Karpas-422 (cell line): ENCODE measurements at places on chromosomes 16 and 17. TPM values are rescaled to one million over a fixed set of nuclear protein-coding genes. Genes with fewer than 3 reads are reported as not detected.

FOXL1 gene
- not detected in 2 replicates for total RNA-seq

TP53TG3B gene
- total RNA-seq, result not detected in 2 replicates

PIK3R6 gene
- not detected in 2 replicates for total RNA-seq

TBC1D3E gene
- total RNA-seq, result not detected in 2 replicates

CLEC10A gene
- total RNA-seq, result not detected in 2 replicates

RABEP1 gene
- total RNA-seq, result 16.2 and 20.3 TPM in 2 replicates

CLEC19A gene
- total RNA-seq, result not detected in 2 replicates

ITGAD gene
- not detected in 2 replicates for total RNA-seq

CMTM1 gene
- 0.61 and 5.8 TPM in 2 replicates for total RNA-seq

- no peak for DNase-seq
Observed at GRCh38 chr17:40697297-40697696, 6.3 kb downstream of the KRT24 start.

- DNase-seq, result no peak
Observed at GRCh38 chr17:57170866-57171265, 85.5 kb upstream of the MSI2 start.

DNA sequence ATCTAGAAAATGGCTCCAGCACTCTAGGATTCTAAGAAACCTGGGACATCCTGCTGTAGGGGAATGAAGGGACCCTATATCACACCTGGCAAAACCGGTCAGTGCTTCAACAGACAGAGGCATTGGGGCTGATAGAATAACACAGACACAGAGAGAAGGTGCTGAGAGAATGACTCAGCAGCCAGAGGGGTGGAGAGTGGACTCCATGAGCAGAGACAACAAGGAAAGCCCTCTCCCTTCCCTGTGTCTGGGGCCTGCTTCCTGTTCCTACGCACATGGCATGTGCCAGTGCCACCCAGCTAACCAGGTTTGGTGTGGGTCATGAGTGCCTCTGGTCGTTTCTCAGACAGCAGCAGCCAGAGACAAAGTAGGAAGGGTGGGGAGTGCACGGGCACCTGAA is 140.3 kb downstream of the CCT6B start:
- DNase-seq, result no peak

DNA sequence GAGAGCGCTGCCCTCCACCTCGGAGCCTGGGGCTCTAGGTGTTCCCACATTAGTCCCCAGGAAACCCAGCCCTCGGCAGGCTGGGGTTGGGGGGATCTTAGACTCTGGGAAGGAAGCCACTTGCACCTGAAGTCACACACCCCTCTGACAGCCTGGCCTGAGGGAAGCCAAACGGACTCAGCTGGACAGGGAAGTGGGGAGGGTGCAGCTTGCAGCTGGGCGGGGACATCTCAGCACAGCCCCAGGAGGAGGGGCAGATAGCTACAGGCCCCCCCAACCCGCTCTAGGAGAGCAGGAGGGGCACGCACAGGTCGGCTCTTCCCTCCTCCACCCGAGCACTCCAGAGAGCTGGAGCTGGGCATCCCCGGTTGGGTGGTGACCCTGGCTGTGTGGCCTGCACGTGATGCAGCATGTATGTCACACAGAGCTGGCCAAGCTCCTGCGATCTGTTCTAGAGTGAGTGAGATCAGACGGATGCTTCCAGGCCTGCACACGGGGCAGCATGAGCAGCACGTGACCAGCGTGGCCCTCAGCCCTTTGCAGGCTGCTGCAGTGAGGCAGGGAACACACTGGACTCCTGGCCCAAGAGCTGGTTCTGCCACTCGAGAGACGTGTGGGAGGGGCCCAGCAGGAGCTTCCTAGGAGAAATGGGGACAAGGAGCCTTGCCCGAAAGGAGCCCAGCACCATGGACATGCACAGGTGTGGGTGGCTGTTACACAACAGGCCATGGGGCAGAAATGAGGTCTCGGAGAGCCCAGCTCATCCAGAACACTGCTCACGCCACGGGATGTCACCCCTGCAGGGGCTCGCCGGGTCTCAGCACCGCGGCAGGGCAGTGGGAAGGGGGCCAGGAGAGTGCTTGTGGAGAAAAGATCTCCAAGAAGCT is 15.4 kb downstream of the KIFC3 start:
- no peak for DNase-seq

DNA sequence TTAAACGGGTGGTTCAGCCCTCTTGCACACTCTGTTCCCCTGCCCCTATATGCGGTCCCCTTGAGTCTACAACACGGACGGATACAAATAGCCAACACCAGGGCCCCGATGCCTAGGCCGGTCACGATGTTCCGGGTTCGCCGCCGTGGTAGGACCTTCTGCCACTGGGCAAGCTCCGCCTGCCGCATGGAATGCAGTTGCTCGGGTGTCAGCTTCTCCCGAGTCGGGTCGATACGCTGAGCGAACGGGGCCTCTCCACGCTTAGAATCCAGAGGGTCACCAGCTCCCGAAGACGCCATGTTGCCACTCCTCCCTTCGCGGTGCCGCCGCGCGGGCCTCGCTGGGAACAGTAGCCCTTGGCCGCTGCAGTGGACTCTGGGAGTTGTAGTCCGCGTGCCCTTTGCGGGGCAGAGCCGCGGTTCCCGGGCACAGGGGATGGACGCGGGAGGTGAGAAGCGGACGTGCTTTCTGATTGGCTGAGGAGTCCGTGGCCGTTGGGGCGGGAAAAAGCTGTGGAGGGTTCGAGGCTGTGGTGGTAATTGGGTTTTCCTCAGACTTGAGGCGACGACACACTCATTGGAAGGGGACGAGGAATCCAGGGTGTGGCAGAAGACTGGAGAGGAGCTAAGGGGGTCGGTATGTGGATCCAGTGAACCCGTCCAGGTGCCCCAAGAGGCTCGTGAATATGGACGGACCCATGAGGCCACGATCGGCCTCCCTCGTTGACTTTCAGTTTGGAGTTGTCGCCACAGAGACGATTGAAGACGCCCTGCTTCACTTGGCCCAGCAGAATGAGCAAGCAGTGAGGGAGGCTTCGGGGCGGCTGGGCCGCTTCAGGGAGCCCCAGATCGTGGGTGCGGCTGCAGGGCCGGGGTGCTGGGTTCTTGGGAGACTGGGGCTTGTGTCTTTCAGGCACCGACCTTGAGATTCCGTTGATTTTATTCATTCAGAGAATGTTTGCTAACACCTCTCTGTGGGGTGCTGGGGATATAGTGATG is at the start of the genes CNTD1 and COA3:
CNTD1 (plus strand) TSS at position 479 of the 998 bp plus-strand sequence; CDS start at position 686, 207 bp downstream.
COA3 (minus strand) TSS at position 322 of the 998 bp plus-strand sequence; CDS start at position 299, 23 bp downstream.
- peak; percentile 92 for DNase-seq

GRCh38 chr17:80538484-80538883 is 6.2 kb upstream of the RPTOR start:
- DNase-seq, result no peak

DNA sequence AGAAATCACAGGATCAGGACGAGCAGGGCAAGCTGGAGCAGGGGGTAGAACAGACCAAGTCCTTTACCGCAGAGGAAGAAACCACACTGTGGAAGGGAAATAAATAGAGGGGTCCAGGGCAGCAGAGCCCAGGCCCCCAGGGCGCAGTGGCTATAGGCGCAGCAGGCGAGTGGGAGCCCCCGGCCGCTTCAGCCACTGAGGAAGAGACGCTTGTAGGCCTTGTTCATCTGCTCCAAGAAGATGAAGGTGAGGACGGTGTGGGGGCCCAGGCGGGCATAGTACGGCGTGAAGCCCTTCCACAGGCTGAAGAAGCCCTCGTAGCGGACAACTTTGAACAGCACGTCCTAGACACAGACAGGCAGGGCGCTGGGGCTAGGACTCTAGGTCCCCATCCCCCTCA is 2.3 kb downstream of the SLC25A11 start:
- no peak for DNase-seq

GRCh38 chr16:17339764-17340541 is 130.8 kb downstream of the XYLT1 start:
- no peak for DNase-seq

DNA sequence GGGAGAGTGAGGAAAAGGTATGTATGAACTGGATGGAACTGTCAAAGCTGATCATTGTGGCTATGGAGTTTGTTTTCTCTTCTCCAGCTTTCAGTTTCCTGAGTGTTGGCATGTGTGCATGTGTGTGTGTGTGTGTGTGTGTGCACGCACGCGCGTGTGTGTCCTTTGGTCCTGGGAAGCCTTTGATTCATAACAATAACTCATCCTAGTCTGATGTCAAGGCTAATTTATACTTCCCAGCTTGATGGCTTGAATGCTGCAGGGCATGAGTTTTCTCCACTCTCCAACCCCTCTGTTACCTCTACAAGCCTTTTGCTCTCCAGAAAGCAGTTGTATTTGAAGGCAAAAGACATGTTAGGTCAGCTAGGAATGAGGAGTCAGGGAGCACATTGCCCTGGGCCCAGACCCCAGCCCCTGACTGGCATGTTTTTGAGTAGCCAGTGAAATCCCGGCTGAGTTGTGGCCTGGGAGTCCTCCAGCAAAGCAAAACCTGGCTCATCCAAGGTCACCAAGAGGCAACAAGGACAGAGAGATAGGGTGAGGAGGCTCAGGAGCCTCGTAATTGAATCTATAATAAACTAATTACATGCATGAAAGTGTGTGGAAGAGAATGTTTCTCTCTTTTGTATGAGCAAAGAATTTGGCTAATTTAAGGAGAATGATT is 8.9 kb upstream of the CDC42EP4 start:
- DNase-seq, result no peak

GRCh38 chr17:5050278-5050677 is 15.1 kb upstream of the SLC52A1 start:
- no peak for DNase-seq

- DNase-seq, result peak; percentile 63
Observed at GRCh38 chr17:64063766-64064224, 43.4 kb upstream of the ICAM2 start.

DNA sequence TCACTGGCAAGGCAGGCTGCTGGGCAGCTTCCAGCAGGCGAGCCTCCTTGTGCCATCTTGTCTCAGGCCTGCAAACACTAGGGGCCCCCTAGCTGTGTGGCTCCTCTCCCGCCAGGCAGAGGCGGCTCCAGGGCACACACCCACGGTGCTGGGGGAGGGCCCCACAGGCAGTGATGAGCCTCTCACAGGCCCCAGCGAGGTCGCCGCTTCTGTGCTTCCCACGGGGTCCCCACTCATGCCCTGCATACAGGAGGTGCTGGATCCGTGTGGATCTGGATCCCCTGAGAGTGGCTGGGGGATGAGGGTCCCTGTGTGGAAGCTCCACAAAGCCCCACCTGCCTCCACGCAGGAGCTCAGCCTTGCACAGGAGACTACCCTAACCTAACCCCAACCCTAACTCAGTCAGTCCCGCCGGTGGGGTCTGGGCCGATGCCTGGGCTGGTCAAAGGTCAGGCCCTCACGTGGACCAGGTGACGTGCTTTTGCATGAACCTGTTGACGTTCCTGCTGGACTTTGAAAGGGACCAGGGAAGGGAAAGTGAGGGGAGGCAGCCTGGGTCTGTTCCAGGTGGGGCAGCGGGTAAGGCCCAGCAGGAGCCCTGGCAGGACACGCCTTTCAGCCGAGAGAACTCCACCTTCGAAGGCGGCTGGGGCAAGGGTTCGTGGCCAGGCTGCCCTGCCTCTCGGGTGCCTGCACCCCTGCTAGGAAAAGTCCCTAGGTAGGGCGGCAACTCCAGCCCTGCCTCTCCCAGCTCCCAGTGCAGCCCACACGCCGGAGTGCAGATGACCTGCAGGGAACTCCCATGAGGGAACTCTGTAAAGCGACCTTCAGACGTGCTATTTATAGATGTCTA is 5.2 kb downstream of the SECTM1 start:
- peak; percentile 49 for DNase-seq

- DNase-seq, result peak; percentile 31
Observed at GRCh38 chr17:76797241-76797840, 59.4 kb downstream of the MFSD11 start.

- DNase-seq, result peak; percentile 88
Observed at GRCh38 chr16:78122774-78123315, 23.4 kb downstream of the WWOX start.

- DNase-seq, result no peak
Observed at GRCh38 chr16:17396762-17397498, 73.8 kb downstream of the XYLT1 start.

GRCh38 chr16:68444056-68444657 is 4.2 kb downstream of the SMPD3 start:
- DNase-seq, result peak; percentile 60

DNA sequence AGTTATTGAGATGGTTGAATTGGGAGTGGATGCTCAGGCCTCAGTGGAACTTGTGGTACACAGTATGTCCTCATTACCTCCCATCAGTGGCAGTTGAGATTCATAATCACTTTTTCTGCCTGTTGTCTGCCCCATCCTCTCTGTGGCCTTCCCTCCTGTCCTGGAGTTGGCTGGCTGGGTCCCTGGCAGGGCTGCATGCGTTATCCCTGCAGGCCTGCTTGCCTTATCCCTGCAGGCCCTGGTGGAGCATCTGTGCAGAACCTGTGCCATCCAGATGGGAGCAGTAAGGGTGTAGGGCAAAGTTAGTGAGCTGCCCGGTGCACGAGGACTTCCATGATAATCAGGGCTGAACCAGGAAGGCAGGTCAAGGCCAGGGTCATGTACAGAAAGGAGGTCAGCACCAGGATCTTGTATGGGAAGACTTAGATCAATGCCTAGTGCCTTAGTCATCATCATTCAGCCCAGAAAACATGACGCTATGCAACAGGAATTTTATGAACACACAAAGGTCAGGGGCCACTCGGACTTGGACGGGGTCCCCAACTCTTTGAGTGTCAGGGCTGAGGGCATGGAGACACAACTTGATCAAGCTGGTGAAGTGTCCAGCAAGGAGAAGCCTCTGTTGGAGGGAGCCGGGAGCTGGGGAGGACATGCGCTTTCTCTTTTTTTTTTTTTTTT is 47.2 kb downstream of the ABCC1 start:
- DNase-seq, result no peak

DNA sequence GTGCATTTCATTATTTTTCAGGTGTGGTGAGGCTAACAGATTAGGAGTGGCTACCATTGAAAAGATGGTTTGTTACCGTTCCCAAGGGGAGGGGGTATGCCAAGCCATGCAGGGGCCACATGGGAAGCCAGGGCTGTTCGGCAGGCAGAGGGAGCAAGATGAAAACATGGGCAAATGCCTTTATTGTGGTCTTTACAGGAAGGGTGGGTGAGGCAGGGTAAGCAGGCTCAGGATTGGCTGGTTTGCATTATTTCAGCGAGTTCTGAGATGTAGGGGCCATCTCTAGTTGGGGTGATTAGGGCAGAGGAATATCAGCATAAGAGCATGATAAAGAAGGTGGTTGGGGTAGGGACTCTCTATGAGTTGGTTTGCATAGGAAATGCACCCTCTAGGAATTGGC is 117.6 kb downstream of the CCT6B start:
- no peak for DNase-seq

- no peak for DNase-seq
Observed at GRCh38 chr17:48237456-48237855, 129.9 kb downstream of the SNX11 start.

DNA sequence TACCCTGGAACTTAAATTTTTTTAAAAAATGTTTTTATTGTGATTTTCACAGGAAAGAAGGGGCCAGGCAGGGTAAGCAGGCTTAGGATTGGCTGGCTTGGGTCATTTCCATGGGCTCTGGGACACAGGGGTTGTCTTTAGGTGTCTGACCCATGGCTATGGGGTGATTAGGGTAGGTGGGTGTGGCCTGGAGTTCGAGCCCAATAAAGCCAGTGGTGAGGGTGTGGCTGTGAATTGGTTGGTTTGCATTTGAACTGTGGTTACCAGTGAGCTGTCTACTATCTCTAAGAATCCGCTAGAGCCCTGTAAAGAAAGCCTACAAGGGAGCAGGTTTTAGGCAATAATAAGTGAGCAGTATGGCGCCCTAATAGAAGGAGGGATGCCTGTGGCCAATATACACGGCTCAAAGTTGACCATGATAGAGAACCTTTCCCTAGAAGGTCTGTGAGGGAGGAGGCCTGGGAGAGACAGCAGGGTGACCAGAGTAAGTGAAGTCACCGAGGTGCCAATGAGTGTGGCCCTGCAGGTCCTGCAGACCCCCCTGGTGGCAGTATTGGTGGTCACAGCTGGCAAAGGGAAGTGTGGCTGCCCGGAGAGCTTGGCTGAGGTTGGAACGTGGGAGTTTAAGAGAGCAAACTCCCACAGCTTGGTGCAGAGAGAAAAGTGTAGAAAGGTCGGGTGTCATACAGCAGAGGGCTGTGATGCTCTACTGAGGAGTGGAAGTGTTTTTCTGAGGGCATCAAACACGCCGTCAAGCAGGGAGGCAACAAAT is 454.0 kb downstream of the WWOX start:
- no peak for DNase-seq
